ENCODE measurements at places on chromosomes 7 and 10. TPM values are rescaled to one million over a fixed set of nuclear protein-coding genes. Genes with fewer than 3 reads are reported as not detected.

The MKX gene
- 2.3 TPM for total RNA-seq

The ITPRID1 gene
- not detected for total RNA-seq

The GPER1 gene
- 0.13 TPM for total RNA-seq

The HABP2 gene
- total RNA-seq = not detected

The KNDC1 gene
- total RNA-seq = under 0.01 TPM

The ACTR3C gene
- total RNA-seq = 6.4 TPM

The UCMA gene
- not detected for total RNA-seq
